Adipocyte (in vitro differentiated cells): ENCODE measurements at places on chromosomes 11 and 22.

GRCh38 chr22:20523086-20523983 is 15.9 kb downstream of the MED15 start:
- peak; percentile 58 for DNase-seq

DNA sequence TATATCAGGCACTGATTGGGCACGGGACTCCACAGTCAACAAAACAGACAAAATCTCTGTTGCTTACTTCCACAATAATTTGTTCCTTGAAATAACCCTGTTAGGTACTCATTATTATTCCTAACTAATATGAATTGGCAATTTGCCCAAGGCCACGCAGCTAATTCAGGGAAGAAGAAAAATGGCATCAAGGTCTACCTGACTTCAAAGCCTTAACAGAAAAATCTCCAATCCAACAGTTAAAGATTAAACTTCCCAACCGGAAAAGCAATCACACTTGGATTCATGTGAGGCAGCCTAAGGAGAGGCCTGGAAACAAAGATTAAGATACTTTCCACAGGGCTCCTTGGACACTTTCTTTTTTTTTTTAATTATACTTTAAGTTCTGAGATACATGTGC is 68.9 kb downstream of the PRCP start:
- DNase-seq: no peak

- DNase-seq: no peak
Measured at GRCh38 chr11:122697636-122698167, 42.2 kb downstream of the UBASH3B start.

GRCh38 chr11:75223954-75224643 is 16.5 kb upstream of the TPBGL start:
- no peak for DNase-seq

DNA sequence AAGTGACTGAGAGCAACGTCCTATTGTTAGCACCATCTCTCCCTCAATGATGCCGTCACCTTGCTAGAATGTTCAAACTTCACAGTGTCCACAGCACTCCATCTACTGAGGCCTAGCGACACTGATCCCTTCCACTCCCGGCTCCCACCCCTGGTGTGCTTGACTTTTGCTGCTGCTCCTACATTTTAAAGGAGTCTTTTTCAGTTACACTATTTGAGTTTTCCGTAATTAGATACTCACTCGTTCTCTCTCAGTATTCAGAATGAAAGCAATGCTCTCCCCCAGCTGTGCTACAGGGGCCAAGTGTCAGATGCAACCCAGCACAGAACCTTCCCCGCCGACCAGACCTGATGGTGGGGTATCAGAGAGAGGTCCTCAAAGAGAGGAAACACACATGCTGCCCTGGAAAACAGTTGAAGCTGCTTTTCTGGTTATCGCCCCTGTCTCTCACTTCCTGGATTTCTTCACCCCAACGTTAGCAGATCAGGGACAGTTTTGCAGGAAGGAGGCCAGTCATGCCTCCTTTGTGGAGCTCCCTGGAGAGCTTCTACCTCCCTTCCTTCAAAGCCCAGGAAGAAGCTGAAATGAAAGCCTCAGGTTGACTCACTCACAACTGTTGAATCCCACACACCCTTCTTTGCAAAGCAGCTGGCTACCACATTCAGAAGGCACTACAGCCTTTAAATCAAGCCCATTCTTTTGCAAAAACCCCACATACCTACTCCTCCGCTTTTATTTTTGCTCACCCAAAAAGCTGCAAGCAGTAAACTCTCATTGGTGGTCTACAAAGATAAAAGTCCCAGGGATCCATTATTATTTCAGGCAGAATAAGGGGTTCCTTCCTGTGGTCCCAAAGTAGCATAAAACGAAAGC is 23.5 kb downstream of the LARGE1 start:
- no peak for DNase-seq

DNA sequence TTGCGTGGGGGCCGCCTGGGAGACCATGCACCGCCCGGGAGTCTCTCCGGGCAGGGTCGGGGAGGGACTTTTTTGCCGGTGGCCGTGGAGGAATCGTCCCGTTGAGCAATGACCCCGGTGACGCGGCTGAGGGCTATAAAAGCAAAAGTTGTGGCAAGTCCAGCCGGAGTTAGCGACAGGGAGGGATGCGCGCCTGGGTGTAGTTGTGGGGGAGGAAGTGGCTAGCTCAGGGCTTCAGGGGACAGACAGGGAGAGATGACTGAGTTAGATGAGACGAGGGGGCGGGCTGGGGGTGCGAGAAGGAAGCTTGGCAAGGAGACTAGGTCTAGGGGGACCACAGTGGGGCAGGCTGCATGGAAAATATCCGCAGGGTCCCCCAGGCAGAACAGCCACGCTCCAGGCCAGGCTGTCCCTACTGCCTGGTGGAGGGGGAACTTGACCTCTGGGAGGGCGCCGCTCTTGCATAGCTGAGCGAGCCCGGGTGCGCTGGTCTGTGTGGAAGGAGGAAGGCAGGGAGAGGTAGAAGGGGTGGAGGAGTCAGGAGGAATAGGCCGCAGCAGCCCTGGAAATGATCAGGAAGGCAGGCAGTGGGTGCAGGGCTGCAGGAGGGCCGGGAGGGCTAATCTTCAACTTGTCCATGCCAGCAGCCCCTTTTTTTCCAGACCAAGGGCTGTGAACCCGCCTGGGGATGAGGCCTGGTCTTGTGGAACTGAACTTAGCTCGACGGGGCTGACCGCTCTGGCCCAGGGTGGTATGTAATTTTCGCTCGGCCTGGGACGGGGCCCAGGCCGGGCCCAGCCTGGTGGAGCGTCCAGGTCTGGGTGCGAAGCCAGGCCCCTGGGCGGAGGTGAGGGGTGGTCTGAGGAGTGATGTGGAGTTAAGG is at the start of gene NEAT1:
Gene NEAT1 (plus strand): TSS at position 166 of the 883 bp plus-strand sequence.
- peak; percentile 94 for DNase-seq

- DNase-seq: no peak
Measured at GRCh38 chr22:47388331-47388730, 625.9 kb downstream of the TBC1D22A start.

DNA sequence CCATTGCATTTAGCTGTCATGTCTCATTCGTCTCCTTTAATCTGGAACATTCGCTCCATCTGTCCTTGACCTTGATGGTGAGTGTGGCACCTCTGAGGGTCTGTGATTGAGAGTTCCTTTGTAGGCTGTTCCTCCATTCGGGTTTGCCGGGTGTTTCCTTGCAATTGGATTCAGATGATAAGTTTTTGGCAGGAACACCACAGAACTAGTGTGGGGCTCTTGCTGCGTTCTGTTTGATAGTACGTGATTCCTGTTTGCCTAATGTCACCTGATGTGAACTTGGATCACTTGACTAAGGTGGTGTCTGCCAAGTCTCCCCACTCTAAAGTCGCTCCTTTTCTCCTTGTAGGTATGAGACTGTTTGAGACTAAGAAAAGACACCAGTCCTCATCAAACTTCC is 109.7 kb upstream of the TMEM45B start:
- DNase-seq: no peak

- no peak for DNase-seq
Measured at GRCh38 chr11:99571094-99571493, 550.3 kb downstream of the CNTN5 start.

DNA sequence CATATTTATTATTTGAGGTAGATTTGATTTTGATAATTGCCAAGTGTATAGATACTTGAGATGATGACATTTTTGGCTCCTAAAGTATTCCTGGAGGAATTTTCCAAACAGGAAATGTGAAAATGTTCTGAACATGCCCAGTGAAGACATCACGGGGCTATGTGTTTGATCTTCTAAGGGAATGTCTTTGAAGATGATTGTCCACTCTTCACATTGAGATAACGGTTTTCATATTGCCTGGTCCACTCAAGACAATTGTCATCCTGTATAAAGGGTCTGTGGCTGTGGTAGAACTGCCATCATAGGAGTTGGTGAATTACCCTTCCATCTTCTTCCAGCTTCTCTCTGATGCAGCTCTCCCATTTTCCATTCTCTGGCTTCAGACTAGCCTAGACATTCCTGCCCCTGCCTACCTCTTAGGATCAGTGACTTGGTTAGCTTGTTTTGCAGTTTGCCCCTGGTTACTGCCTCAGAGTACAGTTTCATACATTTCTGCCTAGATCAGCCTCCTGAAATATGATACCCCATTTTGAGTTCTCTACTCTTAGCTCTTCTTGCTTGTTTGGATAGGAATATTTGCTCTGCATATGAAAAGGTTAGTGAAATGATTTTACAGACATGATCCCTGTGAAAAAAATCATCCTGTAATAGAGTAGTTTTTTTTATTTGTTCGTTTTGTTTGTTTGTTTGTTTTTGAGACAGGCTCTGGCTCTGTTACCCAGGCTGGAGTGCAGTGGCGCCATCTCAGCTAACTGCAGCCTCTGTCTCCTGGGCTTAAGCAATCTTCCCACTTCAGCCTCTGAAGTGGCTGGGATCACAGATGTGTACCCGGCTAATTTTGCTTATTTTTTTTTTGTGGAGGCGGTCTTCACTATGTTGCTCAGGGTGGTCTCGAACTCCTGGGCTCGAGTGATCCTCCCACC is 111.4 kb upstream of the SORL1-AS1 start:
- DNase-seq: peak; percentile 32
